ENCODE measurements at places on chromosomes 12 and 14.

DNA sequence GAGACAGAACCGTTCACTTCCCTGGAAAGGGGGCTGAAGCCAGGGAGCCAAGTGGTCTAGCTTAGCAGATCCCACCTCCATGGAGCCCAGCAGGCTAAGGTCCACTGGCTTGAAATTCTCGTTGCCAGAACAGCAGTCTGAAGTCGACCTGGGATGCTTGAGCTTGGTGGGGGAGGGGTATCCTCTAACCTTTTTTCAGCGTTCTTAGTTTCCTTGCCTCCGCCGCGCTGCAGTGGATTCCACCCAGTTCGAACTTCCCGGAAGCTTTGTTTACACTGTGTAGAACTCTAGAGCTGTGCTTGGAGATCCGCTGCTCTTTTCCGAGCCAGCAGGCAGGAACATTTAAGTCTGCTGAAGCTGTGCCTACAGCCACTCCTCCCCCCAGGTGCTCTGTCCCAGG is 45.2 kb upstream of the FKBP4 start:
- DNase-seq: no peak

DNA sequence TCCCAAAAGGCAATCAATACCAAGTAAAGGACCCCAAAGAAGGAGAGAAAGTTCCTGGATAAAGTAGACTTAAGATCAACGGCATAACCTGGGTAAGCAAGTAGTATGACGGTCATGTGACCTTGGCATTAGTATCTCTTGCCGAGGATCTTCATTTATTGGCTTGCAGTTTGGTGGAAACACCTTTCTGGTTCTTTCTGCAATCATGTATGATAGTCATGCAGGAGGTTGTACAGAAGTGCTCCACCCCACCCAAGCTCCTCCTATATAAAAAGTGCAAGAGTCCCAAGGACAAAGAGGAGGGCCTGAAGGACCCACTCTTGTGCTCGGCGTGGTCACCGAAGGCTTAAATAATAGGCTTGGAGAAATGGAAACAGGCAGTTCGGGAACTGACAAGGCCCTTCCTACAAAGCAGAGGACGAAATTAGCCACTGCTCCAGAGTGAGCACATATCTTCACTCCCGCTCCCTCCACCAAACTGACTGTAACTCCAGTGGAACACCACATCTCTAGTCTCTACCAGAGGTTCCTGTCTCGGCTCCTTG is 750 bp downstream of the CS start:
- DNase-seq: no peak

GRCh38 chr14:96793547-96793946 is 3.6 kb upstream of the VRK1 start:
- no peak for DNase-seq

DNA sequence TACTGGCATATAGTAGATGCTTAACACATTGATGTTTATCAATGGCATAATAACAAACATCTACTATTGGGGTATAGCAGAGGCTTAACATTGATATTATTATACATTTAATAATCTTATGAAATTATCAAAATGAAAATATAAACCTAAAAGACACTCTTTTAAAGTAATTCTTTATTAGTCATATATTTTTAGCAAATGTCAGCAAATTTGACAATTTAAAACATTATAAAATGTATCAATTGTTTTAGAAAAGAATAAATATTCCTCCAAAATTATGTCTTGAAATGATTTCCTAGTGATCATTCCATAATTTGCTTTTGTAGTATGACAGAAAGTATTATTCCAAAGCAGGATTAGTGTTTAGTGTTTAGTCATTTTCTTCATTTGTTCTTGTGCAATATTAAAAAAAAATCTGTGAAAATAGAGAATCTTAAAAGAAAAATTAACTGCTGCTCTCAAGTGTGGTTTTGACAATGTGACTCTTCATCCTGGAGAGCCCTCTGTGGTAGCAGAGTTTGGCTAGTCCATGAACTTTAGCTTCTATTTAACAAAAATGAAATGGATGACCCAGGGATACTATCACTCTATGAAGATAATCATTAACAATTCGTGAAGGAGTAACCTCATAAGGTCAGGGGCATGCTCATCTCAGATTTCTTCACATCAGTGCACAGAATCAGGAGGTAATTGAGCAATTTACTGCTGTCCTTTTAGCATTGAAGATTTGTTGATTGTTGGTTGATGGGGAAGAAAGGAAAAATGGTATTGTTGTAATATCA is 1018.5 kb downstream of the LRFN5 start:
- DNase-seq: no peak

- DNase-seq: no peak
These were observed 16.4 kb downstream of the FOXJ2 start for GRCh38 chr12:8048906-8049305.

GRCh38 chr14:92473261-92473968 is 40.2 kb upstream of the RIN3 start:
- no peak for DNase-seq

GRCh38 chr14:31395572-31396205 is 24.7 kb downstream of the HEATR5A start:
- no peak for DNase-seq
